CD8-positive, alpha-beta T cell (primary cell): ENCODE measurements at places on chromosomes 2 and 18. TPM values are rescaled to one million over a fixed set of nuclear protein-coding genes. Genes with fewer than 3 reads are reported as not detected.

- DNase-seq: no peak
Measured at GRCh38 chr18:46856973-46857372, 60.3 kb downstream of the PIAS2 start.

CKAP2L gene
- 0.50 TPM for total RNA-seq

GPR155 gene
- 13.3 TPM for total RNA-seq

GRCh38 chr18:8661754-8662559 lies 43.4 kb upstream of the MTCL1 start:
- no peak for DNase-seq

DNA sequence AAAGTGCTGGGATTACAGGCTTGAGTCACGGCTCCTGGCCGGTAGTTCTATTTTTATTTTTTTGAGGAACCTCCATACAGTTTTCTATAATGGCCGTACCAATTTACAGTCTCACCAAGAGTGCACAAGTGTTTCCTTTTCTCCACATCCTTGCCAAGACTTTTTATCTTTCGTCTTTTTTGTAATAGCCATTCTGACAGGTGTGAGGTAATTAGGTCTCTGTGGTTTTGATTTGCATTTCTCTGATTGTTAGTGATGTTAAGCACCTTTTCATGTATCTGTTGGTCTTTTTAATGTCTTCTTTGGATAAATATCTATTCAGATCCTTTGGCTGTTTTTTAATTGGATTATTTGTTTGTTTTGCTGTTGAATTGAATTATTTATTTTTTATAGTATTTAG lies 9.3 kb downstream of the ARMC9 start:
- no peak for DNase-seq

DNA sequence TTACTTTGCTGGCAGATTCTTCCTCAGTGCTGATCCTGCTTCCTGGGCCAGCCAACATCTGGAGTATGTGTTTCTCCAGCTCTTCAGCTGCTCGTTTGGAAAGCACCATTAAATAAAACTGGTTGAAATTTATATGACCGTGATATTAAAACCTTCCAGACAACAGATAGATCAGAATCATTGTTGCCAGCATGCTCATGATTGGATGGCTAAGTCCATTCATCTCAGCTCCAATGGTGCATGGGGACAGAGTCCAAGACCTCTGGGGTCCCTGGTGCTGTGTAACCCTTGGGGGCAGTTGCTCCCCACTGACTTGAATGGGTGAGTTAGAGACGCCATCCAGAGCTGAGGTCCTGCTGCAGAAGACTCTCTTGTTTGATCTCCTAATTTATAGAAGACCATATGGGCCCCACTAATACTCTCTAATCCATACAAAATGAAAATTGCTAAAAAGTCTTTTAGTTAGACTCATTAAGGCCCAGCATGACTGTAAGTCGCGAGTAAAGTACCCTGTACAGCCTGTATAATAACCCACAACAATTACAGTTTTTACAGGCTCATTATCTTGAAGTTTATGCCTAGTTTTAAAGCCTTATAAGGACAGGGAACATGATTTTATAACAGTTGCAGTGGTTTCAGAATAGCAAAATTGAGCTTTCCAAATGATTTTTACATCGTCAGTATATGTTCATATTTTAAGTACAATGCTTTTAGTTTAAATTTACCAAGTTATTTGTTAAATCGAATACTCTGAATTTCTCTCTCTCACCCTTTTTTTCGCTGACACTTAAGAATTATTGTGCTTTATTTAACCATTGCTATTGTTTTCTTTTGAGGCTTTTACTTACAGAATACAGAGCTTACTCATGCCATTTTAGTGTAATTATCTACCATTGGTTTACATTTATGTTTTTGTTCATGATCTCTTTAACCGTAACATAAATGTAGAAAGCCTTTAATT lies 60.0 kb downstream of the CABLES1 start:
- no peak for DNase-seq

CPLX4 gene
- total RNA-seq: not detected
